ENCODE measurements at places on chromosomes 11 and 22.

DNA sequence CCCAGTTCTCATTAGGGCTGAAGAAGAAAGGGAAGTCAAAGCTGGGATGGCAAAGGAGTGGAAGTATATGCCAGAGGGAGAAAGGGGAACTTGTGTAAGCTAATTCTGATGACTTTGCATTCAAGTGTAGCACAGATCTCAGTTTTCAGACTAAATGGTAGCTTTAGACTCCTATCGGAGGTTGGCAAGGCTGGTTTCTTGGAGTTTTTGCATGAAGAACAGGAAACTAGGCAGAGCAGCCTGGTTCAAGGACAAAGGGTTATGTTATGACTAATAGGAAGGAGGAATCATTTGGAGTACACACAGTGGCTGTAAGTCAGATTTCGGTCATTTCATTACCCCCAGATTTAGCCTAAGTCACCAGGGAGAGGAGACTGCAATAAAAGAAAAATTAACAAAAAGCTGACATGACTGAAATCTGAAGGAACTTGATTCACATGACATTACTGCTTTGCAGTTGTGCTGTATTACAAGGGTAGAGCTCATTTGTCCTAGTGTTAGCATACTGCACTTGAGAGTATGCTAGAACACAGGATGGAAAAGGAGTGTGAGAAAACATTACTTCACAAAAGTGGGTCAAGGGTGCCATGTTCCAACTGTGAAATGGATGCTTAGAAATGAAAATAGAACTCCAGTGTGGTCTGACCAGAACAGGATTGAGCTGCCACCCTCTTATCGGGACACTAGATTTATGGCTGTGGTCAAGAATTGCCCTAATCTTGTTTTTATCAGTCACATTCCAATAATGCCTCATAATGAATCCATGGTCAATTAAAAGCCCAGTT lies 23.6 kb downstream of the ADM start:
- no peak for DNase-seq

- no peak for DNase-seq
Measured at GRCh38 chr22:44459041-44459440, 39.0 kb downstream of the RTL6 start.

DNA sequence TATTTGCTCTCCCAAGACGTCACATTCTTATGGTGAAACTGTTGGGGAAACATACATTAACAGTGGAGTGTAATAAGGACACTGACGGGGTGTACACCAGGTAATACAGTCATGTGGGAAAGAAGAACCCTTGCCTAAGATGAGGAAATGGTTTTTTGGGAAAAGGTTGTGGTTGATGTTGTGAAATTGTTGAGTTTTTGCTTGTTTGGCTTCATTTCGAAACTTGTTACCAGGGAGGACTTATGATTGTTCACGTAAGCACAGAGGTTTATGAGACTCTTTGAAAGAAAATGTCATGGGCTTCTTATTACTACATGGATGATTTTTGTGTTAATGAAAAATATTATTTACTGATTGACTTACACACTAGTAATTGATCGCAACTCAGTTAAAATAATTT lies 16.8 kb downstream of the ANO3 start:
- DNase-seq, result no peak

DNA sequence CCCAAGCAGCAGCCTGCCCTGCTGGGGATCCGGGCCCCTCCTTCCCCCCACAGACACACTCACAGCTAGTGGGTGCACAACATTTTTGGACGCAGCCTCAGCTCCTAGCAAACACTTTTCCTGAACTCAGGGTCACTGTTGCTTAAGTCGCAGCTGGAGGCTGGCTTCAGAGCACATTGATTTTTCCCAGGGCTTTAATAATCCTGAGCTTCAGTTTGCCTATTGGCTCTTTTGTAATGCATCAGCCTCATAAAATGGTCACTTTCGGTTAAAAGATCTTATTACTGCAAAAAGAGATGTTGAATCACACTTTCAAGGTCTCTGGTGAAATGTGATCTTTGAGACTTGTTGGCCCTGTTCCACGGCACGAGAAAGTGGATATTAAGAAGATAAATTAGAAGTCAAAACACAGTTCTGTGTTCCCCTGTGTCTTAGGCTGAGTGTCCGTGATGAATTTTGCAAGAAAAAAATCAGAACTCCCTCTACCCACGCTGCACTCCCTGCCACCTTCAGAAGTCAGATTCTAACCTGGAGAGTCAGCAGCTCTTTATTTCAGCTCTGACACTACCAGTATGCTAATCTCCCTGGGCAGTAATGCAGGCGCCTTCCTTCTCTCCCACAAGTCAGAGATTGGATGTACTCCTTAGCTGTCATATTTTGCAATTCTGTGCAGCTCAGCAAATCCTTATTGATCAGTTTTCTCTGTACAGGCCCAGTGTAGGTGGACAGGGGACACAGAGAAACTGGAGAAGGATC lies 158.2 kb upstream of the E2F8 start:
- no peak for DNase-seq

DNA sequence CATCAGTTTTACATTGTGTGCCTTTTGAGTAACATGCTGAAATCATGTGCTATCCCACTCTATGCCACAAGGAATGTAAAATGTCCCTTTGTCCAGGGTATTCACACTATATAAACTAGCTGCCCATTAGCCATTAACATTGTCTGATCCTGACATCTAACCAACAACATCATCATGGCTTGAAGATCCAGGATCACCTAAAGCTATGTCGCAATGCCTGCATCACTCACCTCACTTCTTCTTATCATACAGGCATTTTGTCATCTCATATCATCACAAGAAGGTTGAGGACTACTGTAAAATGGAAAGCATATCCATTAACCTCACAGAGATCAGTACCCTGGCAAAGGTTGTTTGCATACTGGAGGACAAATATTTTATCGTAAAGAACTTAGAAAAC lies 742.3 kb downstream of the DLG2 start:
- no peak for DNase-seq

DNA sequence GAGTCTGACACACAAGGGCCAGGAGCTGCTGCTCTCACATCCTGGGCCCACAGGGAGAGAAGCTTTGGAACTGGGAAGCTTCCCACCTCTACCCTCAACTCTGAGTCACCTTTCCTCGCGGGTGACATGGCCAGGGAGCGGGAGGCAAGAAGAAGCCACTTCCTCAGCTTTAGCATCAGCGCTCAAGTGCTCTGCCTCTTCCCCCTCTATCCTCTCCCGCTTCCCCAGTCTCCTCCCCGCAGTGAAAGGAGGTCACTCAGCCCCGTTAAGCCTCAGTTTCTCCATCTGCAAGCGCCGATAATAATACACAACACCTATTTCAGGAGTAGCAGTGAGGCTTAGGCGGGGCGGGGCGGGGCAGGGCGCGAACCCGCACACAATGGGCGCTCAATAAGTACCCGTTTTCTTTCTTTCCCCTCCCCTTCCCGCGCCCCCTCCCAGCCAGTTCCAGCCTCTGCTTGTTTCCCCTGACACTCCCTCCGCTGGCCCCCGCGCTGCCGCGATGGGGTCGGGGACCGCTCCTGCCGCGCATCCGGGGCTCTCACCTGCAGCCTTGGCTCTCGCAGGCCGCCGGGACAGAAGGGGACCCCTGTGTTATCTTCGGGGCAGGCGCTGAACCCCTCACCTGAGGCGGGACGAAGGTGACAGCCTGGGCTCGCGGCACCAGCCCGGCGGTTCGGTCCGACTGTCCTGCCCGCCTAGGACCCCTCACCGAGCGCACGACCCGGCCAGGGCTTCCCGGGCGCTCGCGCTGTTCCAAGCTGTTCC lies 892 bp downstream of the GDPD5 start:
- DNase-seq, result no peak
